IMR-90 (cell line): ENCODE measurements at places on chromosomes 16 and 17.

- no peak for DNase-seq
These were observed 66.7 kb downstream of the RPA1 start for GRCh38 chr17:1896243-1897104.

DNA sequence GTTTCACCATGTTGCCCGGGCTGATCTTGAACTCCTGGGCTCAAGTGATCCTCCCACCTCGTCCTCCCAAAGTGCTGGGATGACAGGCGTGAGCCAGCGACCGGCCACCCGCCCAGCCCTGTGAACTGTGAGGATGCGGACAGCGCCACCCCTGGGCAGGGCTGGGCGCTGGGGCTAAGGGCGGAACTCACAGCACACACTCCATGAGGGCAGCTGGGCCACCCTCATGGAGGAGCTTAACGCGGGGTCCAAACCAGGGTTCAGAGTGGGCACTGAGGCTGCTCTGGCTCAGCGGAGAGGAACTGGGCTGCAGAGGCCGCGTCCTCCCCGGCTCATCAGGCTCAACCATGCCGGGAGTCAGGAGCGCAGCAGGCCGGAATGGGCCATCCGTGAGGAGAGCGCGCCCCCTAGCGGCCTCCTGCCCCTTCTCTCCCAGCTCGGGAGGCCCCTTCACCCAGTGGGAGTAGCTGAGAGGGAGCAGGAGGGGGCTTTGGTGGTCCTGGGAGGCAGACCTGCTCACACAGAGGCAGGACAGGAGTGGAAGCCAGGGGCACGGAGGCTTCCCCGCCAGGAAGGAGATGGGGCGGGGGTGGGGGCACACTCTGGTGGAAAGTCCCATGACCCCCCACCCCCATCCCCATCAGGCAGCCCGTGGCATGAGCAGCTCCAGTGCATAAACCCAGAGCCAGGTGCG, 13.8 kb downstream of the CORO7 start:
- peak; percentile 62 for DNase-seq

DNA sequence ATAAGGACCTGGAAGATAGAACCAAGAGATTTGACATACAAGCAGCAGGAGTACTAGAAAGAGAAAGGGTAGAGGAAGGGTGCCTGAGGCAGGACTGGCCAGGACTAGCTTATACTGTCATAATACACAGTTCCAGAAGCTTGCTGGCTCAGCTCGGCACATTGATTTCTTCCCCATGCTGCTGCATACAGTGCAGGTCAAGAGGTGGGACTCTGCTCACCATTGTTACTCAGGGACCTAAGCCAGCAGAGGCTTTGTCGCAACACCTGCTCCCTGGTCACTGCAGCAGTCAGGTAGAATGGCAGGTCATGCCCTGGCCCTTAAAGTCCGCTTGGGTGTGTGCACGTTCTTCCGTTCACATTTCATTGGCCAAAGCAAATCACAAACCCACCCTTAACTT, 32.8 kb downstream of the LDHD start:
- DNase-seq, result no peak

DNA sequence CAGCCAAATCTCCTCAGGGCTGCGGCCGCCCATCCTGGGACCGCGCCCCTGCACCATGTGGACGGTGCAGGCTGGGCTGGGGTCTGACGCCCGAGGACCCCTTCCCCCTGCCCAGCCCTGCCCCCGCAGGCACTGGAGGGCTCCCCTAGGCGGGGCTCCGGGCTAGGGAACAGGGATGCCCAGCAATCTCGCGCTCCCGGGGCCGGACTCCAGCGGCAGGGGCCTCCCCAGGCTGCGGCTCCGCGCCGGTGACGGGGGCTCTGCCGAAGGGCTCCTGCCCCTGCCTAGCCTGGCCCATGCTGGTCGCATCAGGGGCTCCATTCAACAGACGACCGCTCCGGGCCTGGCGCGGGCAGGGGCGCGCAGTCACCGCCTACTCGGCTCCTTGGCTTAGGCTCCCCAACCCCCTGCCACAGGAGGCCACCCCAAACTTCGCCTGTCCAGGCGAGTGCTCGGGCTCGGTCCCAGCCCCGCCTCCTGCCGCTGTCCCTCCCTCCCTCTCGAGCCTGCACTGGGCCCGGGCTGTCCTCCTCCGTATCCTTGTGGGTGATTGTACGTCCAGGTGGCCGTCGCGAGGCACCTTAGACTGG, 27.4 kb upstream of the ADORA2B start:
- DNase-seq, result no peak

GRCh38 chr16:84107921-84108320, 8.8 kb downstream of the MBTPS1 start:
- no peak for DNase-seq
